Heart right ventricle (tissue), 16 donors: ENCODE measurements at places on chromosomes 3 and 15. TPM values are rescaled to one million over a fixed set of nuclear protein-coding genes. Genes with fewer than 3 reads are reported as not detected.
A peak's percentile ranks its signal among the peaks of the same experiment; 100 is the strongest.

- DNase-seq = peak; percentile 61
These were observed 48.4 kb upstream of the TJP1 start for GRCh38 chr15:29870495-29871151.

- DNase-seq = no peak
These were observed 155.4 kb downstream of the TP63 start for GRCh38 chr3:189786479-189787064.

GRCh38 chr15:90463381-90463780, 66.3 kb upstream of the CRTC3 start:
- peak; percentile 65 for DNase-seq

DNA sequence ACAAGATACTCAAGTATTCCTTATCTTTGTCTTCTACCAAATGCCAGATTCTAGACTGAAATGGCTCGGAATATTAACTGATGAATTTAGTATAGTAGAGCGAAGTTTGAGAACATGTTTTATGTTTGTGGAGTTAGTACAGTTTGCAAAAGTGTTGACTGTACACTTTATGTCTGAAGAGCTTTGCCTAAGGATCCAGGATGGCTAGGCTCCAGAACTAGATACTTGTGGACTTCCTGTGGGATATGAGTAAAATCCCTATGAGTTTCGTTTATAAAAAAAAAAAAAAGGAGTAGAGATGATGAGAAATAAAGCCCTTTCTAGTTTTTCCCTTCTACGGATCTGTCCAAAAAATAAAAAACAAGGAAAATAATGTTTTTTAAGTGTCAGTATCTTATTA, 96.7 kb downstream of the TP63 start:
- DNase-seq = no peak

- DNase-seq = peak; percentile 58
These were observed 278.1 kb upstream of the P2RY1 start for GRCh38 chr3:152556731-152557254.

DNA sequence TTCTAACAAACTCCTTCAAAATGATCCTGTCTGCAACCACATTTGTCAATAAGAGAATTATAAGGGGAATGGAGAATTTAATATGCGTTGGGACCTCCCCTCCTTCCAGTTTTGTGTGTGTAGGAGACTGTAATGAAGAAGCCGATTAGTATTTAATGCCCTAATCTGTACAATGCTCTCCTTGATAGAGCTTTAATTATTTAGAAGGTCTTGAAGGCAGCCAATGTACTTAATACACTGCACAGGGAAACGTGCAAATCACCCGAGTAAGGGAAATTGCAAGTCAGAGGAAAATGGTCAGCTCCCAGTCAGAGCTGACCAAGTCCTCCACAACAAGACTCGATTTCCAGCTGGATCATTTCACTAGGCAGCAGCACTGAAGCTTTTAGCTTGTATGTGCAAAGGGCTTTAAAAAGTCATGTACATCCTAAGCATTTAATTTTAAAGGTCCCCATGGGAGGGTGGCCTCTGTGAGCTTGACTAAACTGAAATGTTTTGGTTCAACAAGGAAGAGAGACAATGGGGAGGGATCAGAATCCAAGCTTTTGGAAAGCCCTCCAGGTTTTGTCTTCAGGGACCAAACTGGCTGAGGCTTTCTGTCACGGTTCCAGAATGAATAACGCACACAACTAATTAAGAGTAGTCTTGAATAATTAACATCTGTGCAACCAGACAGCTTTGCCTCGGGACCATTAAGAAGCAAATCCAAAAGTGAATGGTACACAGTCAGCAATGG, 159.8 kb upstream of the MITF start:
- DNase-seq = no peak

DNA sequence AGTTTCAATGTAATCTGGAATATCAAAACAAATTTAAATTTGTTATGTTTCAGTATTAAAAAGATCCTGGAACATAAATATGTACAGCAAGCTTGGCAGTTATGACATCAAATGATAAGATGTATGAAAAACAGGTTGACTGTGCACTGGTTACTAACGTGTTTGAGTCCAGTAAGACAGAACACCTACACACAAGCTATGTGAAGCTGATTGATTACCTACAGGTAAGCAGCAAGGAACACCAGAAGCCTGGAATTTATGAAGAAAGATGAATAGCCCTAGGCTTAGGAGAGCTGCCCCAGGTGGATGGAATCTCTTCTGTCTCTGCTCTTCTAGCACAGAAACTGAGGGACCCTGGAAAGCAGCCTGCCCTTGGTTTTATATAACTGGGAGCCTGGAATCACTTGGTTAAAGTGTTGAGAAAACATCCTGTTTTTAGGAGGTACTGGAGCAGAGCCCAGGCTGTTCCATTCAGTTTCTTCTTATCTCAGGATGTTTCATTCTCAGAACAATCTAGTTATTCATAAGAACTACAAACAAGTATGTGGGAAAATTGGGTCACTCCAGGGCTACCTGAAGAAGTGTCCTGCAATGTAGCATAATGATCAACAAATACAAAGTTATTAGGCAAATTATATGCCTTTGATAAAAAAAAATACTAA, 36.3 kb downstream of the SLITRK3 start:
- no peak for DNase-seq

DNA sequence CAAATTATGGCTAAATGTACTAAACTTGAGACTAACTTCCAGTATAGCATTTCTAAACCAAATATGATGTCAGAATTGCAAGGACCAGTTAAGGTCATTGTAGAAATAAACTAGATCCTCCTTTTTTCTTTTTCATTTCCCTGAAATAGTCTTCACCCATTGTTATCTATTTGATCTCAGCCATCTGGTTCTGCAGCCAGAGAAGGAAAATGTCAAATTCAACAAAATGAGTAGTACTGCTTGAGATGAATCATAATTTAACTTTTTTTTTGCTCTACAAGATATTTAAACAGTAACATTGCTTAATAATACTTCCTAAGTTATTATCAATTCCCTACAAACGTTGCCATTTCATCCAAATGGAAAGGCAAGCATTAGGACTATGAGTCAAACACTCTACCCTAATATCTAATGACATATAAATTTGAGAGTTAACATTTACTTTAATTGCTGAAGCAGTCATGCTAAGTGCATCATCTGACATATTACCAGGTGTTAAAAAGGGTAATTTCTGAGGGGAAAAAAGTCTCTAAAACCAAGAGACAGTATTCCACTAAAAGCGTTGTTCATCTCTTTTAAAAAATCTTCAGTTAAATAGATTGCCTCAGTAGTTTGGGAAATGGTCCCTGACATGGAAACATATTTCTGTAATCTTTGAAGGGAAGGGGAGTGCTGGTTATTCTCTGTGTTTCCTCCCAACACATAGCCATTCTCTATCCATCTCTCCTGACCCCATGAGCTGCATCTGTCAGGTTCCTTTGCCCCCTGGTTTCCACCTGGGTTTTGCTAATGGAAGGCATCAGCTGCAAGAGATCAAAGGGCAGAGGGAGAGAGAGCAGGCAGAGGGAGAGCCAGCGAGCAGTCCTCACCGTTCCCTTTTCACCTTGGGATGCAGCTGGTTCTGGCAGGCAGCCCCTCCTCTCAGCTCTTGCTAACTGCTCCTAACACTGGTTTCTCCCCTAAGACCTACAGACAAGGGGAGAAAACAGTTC, 138.5 kb downstream of the ARPP21 start:
- DNase-seq = no peak

GRCh38 chr3:59425942-59426341, 376.1 kb upstream of the CFAP20DC start:
- no peak for DNase-seq

GRCh38 chr15:80885016-80885579, 104.5 kb downstream of the MESD start:
- peak; percentile 39 for DNase-seq

DNA sequence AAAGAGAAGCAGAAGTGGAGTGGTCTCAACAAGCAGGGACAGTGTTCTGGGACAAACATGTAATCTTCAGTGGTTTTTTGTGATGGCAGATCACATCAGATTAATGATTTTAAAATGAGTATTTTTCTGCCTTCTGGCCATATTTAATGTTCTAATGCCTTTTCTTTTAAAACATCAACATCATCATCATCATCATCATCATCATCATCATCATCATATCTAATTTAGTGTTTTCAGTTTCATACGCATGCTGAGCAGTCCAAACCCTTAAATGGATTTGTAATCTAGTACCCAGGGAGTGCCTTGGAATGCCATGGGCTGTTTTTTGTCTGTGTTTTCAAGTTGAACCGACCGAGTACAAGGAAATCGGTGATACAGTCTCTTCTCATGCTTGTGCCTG, 68.9 kb downstream of the CACNA2D3 start:
- DNase-seq = no peak

DNA sequence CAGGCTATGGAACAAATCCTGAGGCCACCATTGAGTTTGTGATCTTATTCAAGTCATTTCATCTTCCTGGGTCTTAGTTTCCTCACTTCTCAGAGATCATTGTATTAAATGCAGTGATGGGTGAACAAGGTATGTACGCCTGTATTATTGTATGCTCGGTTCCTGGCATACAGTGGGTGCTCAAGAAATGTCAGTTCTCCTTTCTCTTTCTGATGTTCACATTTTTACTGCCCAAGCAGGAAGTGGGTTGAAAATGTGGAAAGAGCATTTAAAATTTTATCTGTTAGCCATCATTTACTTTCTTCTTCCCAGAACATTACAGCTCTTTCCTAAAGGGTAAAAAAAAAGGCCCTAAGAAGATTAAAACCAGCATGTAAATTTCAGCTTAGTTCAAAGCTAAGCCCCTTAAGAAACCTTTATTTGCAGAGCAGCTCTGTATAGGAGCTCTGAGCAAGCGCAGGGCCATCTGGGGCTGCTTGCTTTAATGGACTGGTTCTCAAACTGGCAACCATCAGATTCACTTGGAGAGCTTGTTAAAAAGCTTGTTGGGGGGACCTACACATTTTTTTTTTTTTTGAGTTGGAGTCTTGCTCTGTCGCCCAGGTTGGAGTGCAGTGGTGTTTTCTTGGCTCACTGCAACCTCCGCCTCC, 179.4 kb downstream of the CHST2 start:
- DNase-seq = no peak

DNA sequence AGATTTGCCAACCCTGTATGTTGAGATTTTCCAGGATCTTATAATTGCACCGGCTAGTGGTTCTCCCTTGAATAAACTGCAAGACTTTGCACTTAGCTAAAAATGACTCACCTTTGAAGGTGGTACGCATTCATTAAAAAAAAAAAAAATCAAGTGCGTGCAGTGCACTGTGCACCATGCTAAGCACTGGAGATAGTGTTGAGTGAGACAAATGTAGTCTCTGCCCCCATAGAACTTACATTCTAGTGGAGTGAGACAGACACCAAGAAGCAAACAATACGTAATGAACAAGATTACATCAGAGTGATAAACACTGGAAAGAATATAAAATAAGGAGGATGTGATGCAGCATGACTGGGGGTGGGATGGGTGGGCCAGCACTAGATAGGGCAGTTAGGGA, 69.4 kb downstream of the ITPR1 start:
- no peak for DNase-seq

- peak; percentile 40 for DNase-seq
These were observed 38.0 kb downstream of the RAB7A start for GRCh38 chr3:128763967-128764366.

GRCh38 chr15:59993950-59994401, 10.1 kb upstream of the FOXB1 start:
- no peak for DNase-seq

DNA sequence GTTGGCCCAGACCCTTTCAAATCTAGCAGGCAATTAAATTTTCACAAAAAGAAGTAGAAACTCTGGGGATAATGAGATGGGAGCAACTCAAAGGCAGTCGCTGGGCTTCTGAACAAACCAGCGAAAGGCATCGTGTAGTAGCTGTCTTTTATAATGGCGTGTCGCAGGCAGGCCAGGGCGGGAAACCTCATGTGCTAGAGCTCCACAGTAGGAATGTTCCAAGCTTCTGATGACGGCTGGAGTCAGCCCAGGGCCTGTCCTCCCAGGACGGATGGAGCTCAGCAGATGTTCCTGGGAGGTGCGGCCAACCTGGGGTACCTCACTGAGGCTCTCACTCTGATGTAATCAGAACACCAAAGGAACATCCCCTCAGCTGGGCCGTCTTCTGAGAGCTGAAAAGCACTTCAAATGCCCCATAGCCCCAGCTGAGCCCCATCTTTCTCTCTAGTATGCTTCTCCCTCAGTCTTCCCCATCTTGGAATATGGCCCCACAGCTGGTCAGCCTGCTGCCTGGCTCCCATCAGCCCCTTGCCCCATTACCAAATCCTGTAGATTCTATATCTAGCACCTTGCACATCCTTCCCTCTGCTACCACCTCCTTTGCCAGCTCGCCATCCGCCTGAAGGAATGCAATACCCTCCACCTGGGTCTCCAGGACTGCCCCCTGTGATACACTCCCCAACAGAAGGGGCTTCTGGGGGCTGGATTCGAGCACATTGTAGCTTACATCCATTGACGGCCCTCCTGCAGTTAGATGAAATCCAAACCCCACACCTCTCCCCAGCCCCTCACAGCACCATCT, 54.9 kb upstream of the ATP2B2 start:
- no peak for DNase-seq

- DNase-seq = no peak
These were observed 22.1 kb downstream of the SEMA7A start for GRCh38 chr15:74411686-74412085.

DNA sequence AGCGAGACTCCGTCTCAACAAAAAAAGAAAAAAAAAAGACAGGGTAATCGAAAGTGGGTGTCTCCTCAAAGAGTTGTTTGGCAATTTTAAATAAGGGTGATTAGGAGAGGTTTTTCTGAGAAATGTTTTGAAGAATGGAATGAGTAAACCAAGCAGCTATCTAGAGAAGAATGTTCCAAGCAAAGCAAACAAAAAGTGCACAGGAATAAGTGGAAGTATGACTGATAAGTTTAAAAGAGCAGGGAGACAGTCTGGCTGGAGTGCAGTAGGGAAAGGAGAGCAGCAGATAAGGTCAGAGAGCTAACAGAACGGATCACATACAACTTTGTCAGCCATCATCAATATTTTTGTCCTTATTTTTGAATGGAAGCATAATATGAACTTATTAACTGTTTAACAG, 853.5 kb downstream of the TUSC7 start:
- DNase-seq = no peak

- DNase-seq = no peak
These were observed 69.0 kb upstream of the SAMMSON start for GRCh38 chr3:69930564-69930963.

DNA sequence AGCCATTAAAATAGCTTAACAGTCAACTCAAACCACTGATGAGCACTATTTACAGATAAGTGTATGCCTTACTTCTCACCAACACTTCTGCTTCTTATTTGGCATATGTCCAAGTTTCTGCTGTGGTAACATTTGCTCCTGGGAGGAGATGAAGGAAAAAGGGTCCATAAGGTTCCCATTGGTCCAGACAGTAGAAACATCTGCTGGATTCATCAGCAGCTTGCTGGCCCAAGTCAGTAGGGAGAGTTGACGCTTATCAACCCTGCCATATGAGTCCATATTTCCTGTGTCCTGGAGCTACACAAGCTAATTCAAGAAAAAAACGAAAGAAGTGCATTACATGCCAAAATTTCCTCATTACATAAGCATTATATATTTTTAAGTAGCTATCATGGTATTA, 824.5 kb downstream of the CADM2 start:
- no peak for DNase-seq

- no peak for DNase-seq
These were observed 23.6 kb upstream of the MYLK start for GRCh38 chr3:123907720-123908119.

Gene SCG5
- 0.23 TPM for total RNA-seq

Gene MYZAP
- 938 TPM for total RNA-seq

Gene SCN11A
- 0.07 TPM for total RNA-seq

Gene KLHL18
- total RNA-seq = 52.5 TPM

Gene FAIM
- 3.3 TPM for total RNA-seq

Gene EXD1
- total RNA-seq = not detected

Gene CRABP1
- total RNA-seq = not detected

Gene STRIT1
- total RNA-seq = 4.5 TPM

Gene LOXL1
- 11.2 TPM for total RNA-seq

Gene ARPIN
- total RNA-seq = 11.5 TPM

Gene PCLAF
- not detected for total RNA-seq

Gene IFT57
- total RNA-seq = 20.4 TPM

Gene CPLX3
- 1.5 TPM for total RNA-seq
